Effector CD4-positive, alpha-beta T cell (primary cell): ENCODE measurements at places on chromosomes 11 and 22.

DNA sequence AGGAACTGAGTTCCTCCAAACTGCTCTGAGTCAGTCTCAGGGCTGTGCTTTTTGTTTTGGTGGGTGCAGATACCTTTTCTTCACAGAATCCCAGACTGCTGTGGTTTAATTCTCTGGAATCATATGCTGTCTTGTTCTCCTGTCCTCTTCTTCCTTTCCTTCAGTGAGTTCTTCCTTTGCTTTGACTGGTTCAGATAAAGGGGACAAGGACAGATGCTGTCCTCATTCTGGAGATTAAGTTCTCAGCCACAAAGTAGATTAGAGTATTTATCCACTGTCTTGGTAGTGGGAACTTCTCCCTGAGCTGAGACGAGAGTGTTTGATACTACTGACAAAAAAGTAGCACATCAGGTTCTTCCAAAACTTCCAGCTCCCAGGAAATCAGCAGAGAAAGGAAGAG, 13.3 kb downstream of the ZDHHC5 start:
- DNase-seq: no peak

GRCh38 chr22:19765477-19766239, 5.1 kb downstream of the TBX1 start:
- DNase-seq: no peak

GRCh38 chr11:5289696-5290095, 12.1 kb downstream of the OR51B4 start:
- no peak for DNase-seq

DNA sequence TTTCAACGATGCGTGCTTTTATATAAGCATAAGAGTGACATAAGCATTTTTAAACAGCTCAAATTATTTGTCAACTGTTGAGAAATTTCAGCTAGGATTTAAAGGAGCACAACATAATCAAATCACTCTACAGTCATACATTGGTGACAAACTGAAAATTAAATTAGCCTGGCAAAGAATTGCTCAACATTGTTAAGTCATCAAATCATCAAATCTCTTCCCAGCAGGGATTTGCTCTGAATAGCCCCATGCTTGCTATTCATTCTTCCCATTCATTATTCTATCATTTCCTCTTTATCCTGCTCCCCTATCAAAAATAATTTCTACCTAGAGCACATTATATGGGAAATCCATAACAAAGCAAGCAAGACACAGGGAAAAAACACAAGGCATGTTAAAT, 198.7 kb upstream of the LUZP2 start:
- DNase-seq: no peak

GRCh38 chr22:24517446-24517845, 22.3 kb downstream of the UPB1 start:
- no peak for DNase-seq

- no peak for DNase-seq
Measured at GRCh38 chr22:27134315-27134701, 476.9 kb downstream of the MIAT start.

GRCh38 chr11:117417342-117417741, 89.7 kb downstream of the CEP164 start:
- no peak for DNase-seq

GRCh38 chr11:37108436-37109285, 510.6 kb upstream of the RAG2 start:
- DNase-seq: no peak

GRCh38 chr11:63478896-63479295, 12.1 kb downstream of the PLAAT5 start:
- DNase-seq: peak; percentile 30

DNA sequence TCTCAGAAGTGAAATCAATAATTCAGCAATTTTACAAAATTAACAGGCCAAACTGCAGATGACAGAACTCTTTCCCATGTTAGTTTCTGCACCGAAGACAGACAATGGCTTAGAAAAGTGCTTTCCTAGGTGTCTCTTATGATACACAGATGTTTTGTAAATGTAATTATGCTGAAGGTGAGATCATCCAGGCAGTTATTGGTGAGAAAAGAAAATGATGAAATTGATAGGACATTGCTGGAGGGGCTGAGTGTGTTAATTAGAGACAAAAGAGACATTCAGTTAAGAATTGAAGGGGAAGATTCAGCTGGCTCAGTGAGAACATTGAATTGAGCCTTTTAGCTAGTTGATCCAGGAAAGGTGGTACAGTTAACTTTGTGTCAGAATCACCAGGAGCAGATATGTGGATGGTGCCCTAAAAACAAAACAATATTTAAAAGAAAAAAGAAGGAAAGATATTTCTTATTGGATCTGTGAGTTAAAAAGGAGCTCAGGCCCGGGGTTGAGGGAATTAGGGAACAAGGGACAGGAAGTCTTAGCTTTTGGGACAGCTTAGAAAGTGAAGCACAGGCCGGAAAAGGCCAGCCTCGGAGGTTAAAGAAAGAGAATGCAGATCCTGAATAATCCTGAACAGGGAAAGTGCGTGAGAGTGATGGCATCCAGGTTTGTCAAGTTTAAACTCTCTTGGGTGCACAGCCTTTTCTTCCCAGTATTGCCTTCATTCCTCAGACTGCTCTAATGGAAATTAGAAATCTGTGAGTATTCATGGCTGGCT, 16.9 kb downstream of the ARHGAP42 start:
- no peak for DNase-seq

GRCh38 chr22:31968022-31968421, 23.7 kb downstream of the YWHAH start:
- no peak for DNase-seq

- no peak for DNase-seq
Measured at GRCh38 chr11:47499614-47500013, 50.7 kb upstream of the RAPSN start.

GRCh38 chr22:47810505-47811500, 1048.4 kb downstream of the TBC1D22A start:
- no peak for DNase-seq

DNA sequence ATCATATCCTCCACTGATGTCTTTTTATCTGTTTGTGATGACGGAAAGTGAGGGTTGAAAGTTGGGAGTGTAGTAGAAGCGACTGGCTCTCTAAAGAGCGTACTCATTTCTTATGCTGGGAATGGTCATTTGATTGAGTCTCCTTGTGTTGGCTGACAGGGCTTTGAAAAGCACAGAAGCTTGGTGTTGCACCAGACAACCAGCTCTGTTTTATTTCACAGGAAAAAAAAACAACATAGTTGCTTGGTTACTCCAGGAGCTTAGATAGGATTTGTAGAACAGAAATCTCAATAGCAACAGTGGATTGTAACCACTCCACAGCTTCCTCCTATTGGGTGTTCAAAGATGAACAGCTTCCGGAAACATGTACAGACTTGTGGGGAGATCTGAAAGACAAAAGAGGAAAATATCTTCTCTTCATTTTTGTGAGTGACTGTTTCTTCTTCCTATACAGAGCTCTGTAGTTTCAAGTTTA, 2.7 kb downstream of the RBM14 start:
- peak; percentile 35 for DNase-seq

DNA sequence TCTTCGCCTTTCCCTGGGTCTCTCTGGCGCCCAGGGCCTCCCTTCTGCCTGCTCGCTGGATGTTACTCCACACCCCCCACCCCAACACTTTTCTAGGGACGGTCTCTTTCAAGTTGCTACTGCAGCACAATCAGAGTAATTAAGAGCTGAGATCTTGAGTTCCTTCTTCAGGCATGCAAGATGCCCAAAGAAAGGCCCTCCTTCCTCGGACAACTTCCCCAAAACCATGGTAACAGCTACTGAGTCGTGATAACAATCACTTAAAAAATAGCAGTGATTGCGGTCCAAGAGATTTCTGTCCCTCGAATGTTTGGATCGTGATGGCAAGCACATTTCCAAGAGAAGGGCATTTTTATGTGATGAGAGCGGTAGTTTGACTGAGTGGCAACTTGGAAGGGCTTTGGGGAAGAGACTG, 638 bp upstream of the TENM4 start:
- no peak for DNase-seq

GRCh38 chr11:118851970-118852369, 31.7 kb upstream of the CXCR5 start:
- DNase-seq: no peak

DNA sequence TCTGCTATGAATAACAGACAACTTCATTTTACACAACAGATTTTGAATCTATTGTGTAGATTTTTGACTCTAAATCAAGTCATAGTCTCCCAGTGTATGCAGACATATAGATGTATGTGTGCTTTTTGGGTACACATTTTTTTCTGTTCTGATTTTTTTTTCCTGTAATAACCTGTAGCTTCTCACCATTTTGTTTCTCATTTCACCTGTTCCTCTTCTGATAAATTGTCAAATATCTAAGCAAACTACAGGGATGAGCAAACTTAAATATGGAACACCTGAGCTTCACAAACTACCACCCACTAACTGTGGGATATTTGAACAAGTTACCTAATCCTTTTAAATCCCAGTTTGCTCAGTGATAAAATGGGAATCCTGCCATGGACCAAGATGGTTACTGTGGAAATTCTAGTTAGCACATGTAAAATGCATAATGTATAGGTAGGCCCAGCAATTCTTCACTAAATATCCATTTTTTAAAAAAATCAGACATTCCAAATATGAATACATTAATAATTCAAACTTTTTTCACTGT, 15.7 kb downstream of the LGR4 start:
- DNase-seq: no peak

GRCh38 chr22:17968126-17968525, 56.2 kb downstream of the MICAL3 start:
- DNase-seq: no peak

- DNase-seq: no peak
Measured at GRCh38 chr11:69832561-69833413, 13.6 kb upstream of the FGF3 start.

DNA sequence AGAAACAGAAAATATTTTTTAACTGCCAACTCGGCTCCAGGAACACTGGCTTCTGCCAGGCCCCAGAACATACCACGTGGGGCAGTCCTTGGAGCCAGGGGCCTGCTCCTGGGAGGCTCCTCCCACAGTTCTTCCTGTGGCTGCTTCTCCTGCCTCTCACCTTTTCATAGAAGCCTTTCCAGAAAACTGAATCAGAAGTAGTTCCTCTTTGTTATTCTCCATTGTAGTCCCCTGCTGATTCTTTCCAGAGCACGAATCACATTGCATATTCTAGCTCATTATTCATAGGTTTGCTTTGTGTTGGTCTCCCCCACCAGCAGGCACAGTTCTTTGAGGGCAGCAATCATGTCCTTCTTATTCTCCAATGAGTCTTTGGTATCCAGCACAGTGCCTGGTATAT, 106.0 kb downstream of the EFCAB6 start:
- DNase-seq: no peak

DNA sequence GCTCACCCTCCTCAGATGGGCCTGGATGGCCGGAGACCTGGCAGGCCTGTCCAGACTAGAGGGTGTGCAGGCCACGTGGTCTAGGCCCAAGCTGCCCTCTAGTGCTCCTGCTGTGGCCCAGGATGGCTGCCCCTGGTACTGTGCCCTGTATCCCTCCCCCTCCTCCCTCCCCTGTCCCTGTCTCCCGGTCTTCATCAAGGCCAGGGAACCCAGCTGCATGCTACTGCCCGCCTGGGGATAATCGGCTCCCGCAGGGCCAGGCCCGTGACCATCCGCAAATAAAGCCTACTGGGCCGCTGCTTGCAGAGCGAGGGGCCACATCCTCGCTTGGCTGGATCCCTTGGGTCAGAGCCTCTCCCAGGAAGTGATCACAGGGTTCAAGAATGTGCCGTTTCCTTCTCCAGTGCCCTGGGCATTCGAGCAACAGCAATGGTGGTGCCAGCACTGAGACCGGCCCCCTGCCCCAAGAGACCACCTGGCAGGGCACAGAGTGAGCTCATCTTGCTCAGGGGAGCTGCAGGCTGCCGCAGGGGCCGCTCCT, 51.1 kb downstream of the WNT7B start:
- no peak for DNase-seq
